ENCODE measurements at places on chromosomes 7 and 10.

DNA sequence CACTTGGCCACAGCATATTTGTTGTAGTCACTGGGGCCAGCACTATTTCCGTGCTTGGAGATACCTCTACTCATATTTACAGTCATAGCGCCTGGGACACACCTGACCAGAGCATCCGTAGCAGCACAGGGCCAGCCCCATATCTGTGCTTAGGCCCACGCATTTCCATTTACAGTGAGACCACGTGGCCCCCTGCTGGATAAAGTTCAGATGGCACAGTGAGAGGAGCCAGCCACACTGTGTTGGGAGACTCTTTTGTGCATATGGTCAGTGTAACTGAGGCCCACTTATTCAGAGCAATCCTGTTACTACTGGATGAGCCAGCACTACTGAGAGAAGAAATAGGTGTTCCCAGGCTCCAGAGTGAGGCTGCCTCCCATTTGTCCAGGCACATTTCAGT is 455.3 kb downstream of the REEP3 start:
- peak; percentile 52 for DNase-seq

- no peak for DNase-seq
These were observed 11.8 kb upstream of the SLC13A1 start for GRCh38 chr7:123211545-123211944.

GRCh38 chr10:84567133-84567532 is 238.7 kb downstream of the CCSER2 start:
- no peak for DNase-seq

- peak; percentile 55 for DNase-seq
These were observed 185.1 kb downstream of the SEMA3D start for GRCh38 chr7:85001495-85002345.

DNA sequence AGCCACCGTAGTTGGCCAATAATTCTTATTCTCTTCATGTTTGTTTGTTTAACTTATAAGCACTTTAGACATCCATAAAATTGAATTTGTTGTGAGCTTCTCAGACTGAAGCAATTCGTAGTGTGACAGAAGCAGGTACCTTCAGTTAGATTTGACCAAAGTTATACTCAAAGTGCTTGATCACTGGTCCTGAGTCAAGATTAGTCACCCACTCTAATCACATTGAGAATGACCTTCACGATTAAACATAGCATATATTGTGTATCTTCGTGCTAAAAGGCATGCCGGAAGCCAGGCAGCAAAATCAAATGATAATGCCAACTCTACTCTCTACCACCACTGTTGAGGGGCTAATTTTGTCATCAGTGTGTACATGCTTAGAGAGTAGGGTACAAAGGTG is 763.7 kb upstream of the MBL2 start:
- DNase-seq: no peak

DNA sequence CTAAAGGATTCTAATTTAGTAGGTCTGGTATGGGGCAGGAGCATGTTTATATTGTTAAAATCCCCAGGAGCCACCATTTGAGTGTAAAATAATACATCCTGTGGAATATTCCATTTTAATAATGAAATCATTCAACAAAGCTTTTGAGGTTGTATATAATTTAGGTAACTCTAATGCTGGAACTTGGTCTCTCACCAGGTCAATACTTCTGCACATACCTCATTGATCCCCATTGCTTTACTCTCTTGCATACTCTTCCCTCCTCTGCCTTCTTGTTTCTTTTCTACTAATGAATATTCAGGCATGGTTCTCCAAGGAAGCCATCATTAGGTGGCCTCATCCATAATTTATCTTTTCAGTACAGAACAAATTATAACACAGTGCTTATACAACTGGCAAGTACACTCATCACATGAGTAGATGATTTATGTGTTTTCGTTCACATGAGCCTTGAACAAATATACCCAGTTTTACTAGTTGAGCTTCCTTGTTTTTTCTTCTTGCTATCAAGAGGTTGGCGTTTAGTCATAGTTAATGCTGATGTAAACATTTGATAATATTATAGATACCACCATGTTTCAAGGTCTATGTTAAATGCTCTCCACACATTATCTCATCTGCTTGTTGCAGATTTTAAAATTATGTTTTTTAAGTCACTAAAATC is 7.2 kb downstream of the PALS2 start:
- no peak for DNase-seq

- DNase-seq: no peak
These were observed 170.1 kb upstream of the SEMA3D start for GRCh38 chr7:85356916-85357315.

DNA sequence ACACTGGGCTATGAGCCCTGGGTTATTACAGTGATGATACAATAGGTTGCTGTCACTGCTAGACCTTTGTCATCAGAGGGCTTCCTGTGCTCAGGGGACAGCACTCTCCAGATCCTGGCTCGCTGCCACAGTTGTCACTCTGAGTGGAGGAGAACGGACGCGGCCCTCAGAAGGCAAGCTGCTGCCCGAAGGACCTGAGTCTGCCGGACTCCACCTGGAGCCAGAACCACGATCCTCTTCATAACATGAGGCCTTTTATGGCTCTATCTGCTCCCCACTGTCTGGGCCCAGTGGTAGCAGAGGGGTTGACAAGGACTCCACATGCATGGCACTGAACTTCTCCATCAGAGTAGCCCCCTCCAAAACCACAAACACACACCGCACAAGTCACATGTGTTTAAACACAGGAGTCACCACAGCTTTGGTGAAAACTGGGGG is 94.7 kb upstream of the EFCAB10 start:
- no peak for DNase-seq

DNA sequence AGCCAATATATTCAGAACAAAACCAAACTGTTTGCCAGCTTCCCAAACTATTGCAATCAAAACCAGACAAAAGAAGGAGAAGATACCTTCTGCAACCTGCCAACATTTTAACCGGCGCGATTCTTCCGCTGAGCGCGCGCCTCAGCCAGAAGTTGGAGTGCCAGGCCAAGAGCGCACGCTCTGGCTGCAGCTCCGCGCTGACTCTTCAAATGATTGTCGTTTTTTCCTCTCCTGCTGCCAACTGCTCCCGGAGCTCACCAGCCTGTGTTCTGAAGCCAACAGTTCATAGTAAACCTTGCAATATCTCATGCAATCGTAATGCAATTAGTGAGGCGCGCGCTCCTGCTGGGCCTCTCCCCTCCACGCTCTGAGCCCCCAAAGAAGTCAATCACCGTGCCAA is 259.7 kb upstream of the MGMT start:
- no peak for DNase-seq

GRCh38 chr10:310371-310770 is 175.1 kb downstream of the ZMYND11 start:
- DNase-seq: no peak

DNA sequence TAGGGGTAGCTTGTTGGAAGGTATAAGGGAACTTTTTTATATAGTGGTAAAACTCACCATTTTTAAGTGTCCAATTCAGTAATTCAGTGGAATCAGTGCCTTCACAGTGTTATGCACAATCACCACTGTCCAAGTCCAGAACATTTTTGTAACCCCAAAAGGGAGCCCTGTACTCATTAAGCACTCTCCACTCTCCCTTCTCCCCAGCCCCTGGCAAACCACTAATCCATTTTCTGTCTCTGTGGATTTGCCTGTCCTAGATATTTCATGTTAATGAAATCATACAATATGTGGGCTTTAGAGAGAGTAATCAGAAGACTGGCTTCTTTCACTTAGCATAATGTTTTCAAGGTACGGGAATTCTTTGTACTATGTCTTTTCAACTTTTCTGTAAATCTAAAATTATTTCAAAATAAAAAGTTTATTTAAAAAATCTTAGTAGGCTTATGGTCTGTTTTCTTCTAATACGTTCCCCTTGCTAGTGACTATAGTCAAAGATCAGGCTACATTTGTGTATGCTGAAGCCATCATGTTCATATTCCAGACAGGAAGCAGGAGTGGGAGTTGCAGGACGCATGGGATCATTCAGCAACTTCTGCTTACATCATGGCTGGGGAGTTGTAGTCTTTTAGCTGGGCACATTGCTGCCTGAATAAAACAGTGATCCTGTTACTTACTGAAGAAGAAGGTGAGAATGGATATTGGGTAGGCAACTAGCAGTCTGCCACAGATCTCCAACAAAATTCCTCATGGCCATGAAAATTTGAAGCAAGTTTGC is 35.4 kb upstream of the TAX1BP1 start:
- DNase-seq: no peak

- DNase-seq: no peak
These were observed 83.1 kb downstream of the VPS41 start for GRCh38 chr7:38825721-38826440.

DNA sequence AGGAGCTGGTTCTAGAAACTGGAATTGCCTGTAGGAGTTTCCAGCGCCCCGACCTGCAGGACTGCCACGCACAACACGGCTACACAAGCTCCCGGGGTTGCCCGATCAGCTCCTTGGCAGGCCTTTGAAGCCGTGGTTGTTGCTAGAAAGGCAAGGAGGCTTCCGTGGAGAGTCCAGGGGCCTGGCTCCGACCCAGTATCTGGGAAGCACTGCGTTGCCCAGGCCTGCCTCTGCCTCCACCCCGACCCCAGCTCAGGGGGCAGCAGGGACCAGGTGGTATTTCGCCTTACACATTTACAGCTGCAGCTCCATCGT is 54.4 kb downstream of the PROSER2 start:
- no peak for DNase-seq

DNA sequence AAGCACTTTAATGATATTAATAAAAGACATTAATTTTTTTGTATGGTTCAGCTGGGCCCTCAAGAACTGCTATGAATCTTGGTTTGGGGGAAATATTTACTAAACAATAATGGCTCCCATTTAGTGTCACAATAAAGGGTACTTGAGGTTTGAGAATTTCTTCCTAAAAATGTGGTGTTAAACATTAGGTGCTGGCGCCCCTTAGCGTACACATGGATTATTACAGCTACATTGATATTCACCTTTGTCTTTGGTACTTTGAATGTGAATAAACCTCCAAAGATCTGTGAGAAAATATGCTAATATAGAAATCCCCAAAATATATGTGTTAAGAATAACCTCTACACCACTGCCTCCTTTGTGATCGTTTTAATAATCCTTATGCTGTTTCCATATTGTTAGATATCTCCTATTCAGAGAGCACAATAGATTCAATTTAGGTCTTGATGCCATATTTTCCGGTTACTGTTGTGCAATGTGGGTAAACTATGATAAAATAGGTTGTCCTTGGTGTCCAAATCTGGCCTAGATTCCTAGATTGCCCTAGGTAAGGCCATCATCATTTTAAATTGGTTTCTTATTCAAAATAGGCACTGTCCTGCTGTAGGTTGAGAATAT is 161.8 kb upstream of the CACNA2D1 start:
- peak; percentile 30 for DNase-seq

GRCh38 chr10:24374134-24374915 is 165.4 kb downstream of the KIAA1217 start:
- DNase-seq: no peak

DNA sequence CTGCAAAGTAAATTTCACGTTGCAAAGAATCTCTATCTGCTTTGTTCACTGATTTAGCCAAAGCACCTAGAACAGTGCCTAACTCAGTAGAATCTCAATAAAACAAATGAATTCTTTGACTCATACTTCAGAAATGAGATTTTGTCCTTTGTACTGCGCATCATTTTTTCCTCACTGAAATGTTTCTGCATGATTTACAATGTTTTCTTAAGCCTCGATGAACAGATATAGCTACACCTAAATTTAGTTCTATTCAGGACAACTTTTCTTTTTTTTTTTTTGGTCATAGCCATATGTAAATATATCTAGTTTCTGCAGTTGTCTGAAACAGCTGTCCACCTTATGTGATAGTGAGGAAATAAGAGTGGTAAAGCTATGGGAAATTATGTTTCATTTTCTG is 15.3 kb downstream of the GNAT3 start:
- no peak for DNase-seq

GRCh38 chr7:86933295-86933845 is 126.1 kb downstream of the ELAPOR2 start:
- DNase-seq: no peak

GRCh38 chr7:142104550-142105527 is 6.7 kb upstream of the MGAM2 start:
- no peak for DNase-seq

DNA sequence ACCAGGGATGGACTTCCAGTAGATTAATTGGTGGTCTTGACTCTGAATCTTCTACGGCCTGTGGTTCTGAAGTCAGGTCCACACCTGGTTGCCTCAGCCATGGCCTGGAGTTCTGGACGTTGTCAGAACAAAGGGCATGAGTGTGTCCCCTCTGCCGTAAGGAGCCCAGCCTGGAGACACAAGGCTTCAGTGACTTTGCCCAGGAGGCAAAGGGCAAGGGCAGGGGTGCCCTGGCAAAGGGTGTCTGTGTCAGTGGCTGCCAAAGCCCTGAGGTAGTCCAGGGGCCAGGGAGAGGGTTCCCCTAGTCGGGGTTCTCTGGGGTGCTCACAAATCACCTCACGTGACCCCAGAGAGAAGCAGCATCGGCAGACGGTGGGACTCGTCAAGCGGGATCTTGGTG is 273.2 kb upstream of the ZNF32 start:
- DNase-seq: no peak

DNA sequence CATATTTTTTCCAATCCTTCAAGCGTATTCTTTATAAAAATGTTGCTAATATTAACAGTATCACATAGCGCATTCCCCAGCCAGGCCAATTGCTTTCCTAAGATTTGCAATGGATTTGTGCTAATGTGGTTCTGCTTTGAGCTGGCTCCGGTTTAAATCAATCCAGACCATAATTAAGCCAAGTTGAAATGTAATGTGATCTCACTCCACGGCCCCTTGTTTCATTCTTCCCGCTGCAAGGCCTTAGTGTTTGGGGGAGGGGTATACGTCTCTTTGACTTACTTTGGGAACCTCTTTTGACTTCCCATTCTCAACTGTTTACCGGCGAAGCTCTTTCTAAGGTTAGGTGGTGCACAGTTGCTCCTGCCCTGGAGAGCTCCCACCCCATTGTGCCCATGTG is 86.4 kb downstream of the PRPF18 start:
- DNase-seq: no peak

GRCh38 chr10:129970465-129971364 is 6.6 kb upstream of the EBF3 start:
- DNase-seq: no peak

- no peak for DNase-seq
These were observed 45.9 kb upstream of the ATP6V0A4 start for GRCh38 chr7:138843632-138844580.

- no peak for DNase-seq
These were observed 111.7 kb downstream of the PDGFA start for GRCh38 chr7:407721-408539.

- DNase-seq: no peak
These were observed 86.7 kb upstream of the GSDME start for GRCh38 chr7:24843821-24844434.

- no peak for DNase-seq
These were observed 537.6 kb downstream of the LRMDA start for GRCh38 chr10:75969031-75969430.

GRCh38 chr10:88162852-88163251 is 299.4 kb downstream of the PTEN start:
- DNase-seq: no peak
